ENCODE measurements at places on chromosomes 2 and 18.

DNA sequence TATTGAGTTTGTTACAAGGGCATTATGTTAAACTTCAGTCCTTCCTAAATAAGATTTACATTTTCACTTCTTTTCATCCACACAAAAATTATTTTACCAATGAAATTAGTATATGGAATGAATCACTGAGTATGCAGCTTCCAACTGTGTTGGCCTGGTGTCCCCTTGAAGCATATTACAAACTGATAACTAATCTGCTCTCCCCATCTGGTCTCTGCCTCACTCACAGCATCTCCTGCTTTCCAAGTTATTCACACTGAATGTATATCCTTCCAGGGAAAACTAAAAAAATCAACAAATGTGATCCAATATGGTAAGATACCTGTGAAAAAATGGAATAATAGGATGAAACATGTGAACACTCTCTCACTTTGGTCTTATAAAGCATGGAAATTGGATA lies 90.0 kb upstream of the NYAP2 start:
- no peak for DNase-seq

GRCh38 chr18:21085579-21086166 lies 25.9 kb downstream of the ROCK1 start:
- DNase-seq: no peak

DNA sequence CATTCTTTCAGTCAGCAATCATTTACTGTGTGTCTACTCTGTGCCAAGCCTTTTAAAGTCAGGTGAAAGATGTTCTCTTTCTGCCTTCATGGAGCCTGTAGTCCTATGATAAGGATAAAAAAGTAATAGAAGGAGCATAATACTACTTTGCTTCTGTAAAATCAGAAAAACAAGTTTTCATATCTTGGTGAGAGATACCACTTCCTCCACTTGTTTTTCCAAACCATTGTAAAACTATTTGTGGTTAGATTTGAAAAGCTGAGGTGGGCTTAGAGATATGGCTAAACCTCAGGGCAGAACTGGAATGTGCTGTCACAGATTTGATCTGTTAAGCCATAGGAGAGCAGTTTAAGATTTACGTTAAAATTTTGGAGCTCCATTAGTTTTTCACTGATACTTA lies 104.7 kb upstream of the FAM117B start:
- no peak for DNase-seq

- no peak for DNase-seq
Observed at GRCh38 chr2:190662754-190663153, 13.9 kb downstream of the NAB1 start.

DNA sequence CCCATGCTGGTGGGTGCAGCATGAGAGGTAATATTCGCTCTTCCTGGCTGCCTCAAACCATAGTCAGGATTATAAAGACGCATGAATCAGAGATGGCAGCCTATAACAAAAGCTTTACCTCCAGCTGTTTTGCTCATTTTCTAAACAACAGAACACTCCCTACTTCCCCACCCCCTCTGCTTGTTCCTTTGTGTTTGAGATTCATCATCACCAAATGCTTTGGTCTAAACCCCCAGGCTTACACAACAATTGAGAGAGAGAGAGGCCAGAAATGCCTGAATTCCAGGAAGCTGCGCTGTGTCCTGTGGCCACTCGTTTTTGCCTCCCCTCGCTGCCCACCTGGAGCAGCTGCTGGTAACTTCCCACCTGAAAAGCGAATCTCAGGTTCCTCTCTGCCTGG lies 78.8 kb upstream of the CAPN13 start:
- DNase-seq: no peak

DNA sequence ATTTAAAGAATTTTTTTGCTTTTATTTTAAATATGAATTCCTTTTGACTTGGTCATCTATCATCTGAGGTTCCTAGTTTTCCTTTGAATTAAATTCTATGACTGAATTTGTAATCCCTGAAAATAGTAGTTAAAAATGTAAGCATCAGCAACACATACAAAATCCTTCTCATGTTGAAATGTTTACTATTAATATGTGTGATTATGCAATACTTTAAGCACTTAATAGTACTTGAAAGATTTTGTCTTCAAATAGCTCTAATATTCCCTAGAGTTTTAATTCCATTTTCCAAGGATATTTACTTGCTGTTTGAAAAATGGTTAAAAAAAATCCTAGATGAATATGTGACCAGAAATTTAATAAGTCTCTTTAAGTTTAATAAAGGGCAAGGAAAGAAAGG lies 26.6 kb upstream of the SPATS2L start:
- DNase-seq: no peak

- DNase-seq: no peak
Observed at GRCh38 chr2:240556553-240557100, 1.2 kb downstream of the ANKMY1 start.

- no peak for DNase-seq
Observed at GRCh38 chr18:77057006-77057395, 75.6 kb downstream of the MBP start.

GRCh38 chr2:102735416-102736109 lies 26.3 kb upstream of the TMEM182 start:
- no peak for DNase-seq

DNA sequence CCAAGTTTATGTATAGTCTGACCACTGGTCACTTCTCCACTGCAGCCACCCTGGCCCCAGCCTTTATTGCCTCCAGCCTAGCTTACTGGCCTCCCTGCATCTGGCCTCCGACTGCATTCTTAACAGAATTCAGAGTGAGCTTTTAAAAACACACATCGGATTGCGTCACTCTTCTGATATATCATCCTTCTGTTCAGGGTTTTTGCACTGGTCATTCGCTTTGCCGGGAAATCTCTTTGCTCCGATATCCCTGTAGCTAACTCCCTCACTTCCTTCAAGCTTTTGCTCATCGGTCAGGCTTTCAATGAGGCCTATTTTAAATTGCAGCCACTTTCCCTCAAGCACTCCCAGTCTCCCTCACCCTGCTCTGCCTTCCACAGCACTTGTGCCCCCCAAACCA lies 101.6 kb upstream of the DLX2 start:
- DNase-seq: no peak
